Activated CD4-positive, CD25-positive, alpha-beta regulatory T cell (primary cell): ENCODE measurements at places on chromosomes 1 and 21.

DNA sequence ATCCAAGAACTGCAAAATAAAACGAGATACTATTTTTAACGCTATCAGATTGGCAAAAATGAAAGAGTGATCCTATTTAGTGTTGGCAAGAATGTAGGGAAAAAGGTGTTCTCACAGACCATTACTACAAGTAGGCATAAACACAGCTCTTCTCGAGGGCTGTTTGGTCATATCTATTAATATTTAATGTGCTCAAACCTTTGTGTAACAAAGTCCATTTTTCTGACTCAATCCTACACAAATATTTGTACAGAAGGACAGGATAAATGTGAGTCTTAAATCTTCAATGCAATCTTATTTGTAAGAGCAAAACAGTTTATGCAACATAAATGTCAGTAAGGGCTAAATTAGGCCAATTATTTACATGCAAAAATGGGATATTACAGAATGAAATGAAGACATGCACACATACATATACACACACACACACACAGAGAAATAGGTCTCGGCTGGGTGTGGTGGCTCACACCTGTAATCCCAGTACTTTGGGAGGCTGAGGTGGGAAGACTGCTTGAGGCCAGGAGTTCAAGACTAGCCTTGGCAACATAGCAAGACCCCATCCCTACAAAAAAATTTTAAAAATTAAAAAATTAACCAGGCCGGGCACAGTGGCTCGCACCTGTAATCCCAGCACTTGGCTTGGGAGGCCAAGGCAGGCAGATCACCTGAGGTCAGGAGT lies 17.7 kb downstream of the DHCR24 start:
- no peak for DNase-seq

- DNase-seq, result no peak
Measured at GRCh38 chr1:220135755-220136154, 41.8 kb downstream of the IARS2 start.

- no peak for DNase-seq
Measured at GRCh38 chr1:227559499-227559898, 3.9 kb upstream of the ZNF678 start.

- DNase-seq, result no peak
Measured at GRCh38 chr1:40897513-40897912, 35.4 kb upstream of the CITED4 start.

DNA sequence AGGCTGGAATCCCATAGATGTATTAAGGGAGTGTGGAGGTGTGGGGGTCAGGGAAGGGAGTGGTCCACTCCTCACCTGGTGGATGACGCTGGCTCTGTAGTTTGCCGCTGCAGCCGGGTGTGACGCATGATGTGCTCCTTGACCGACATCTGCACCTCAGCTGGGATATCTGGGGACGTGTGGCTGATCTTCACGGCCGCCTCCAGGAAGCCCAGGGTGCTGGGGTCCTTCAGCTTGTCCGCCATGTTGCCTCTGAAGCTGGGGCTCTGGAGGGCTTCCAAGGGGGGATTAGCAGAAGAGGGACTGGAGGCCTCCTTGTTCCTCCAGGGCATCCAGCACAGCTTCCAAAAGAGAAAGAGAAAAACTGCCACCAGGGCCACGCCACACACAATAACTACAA lies 14.1 kb downstream of the SYT6 start:
- no peak for DNase-seq

- no peak for DNase-seq
Measured at GRCh38 chr1:117631359-117632160, 25.7 kb downstream of the TENT5C start.

GRCh38 chr1:160068225-160068624 lies 1.7 kb downstream of the KCNJ10 start:
- DNase-seq, result no peak

DNA sequence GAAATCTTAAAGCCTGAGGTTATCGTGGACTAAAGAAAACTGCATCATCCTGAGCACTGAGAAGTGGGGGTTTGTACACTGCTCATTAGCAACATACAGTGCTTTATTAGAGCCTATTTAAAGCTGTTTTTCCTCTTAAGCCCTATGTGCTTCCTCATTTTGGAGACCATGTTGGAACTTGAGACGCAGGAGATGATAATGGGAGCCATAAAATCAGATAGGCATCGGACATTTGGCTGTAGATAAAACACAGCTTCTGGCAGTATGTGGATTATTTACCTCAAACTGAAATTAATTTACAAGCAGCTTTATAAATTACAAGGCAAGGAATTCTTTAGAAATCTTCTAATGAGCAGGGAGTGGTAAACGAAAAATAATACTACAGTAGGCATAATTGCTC lies 147.7 kb upstream of the IVNS1ABP start:
- DNase-seq, result no peak

DNA sequence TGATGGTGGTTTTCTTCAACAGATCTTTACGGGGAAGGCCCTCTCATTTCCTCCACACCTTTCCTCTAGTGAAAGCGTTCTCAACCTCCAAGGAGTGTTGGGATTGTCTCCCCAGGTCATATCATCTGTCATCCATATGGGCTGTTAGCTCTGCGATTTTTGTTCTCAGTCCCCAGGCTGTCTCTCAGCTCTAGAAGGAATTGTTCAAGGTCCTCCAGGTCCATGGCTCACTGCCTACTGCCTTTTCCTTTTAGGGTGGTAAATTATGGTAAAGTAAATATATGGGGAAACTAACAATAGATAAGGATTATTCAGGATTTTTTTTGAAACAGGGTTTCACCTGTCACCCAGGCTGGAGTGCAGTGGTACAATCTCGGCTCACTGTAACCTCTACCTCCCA lies 37.6 kb downstream of the ELF3 start:
- DNase-seq, result no peak

GRCh38 chr1:39876144-39876543 lies 7.2 kb downstream of the TRIT1 start:
- DNase-seq, result no peak

DNA sequence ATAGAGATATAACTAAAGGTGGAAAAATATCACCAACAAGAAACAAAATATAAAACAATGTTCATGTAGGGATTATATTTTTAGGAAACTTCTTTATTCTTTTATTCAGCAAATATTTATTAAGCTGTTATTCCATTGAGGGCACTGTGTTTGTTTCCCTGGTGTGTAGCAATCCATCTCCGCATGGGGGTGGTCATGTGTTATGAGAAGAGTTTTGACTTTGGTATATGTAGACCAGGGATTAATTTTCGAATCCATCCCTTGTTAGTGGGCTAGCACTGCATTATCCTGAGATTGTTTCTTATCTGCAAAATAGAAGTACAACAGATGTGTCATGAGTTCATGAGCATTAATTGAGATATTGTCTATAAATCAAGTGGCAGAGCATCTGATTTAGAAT lies 190.2 kb upstream of the LRRC7 start:
- DNase-seq, result no peak

- no peak for DNase-seq
Measured at GRCh38 chr1:81412954-81413353, 387.8 kb upstream of the ADGRL2 start.

DNA sequence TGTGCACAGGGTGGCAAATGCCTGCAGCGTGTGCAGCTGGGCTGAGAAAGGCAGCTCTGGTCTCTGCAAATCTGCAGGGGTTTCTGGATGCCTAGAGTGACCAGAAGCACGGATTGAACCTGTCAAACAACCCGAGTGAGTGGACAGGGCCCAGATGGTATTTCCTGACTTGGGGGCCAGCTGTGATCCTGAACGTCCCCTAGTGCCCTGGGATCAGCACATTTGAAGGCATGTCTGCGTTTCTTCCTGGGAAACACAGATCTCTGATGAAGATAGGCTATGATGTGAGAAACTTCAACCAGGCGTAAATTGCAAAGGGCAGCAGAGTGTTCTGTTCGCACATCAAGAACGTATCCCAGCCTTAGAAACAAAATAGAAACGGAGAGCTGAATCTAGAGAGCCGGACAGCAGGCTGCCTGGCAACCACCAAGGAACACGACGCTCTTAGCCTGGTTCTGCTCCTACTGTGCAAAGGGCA lies 163.1 kb downstream of the KCNJ6 start:
- DNase-seq, result no peak

- no peak for DNase-seq
Measured at GRCh38 chr1:236336084-236336483, 54.3 kb upstream of the ERO1B start.

DNA sequence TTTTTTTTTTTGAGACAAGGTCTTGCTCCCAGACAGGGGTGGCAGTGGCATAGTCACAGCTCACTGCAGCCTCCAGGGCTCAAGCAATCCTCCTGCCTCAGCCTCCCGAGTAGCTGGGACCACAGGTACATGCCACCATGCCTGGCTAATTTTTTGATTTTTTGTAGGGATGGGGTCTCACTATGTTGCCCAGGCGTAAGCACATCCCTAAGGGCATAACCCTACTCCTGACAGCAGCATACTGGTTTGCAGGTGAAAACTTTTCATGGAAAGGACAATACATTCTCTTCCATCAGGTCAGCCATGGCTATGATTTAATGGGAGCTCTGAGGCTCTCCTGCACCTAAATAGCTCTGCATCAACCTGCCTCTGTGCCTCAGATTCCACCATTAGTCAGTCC lies 29.4 kb downstream of the UBIAD1 start:
- no peak for DNase-seq

GRCh38 chr1:231929311-231929710 lies 302.7 kb downstream of the DISC1 start:
- DNase-seq, result no peak

- DNase-seq, result no peak
Measured at GRCh38 chr1:56185493-56185892, 393.9 kb downstream of the PLPP3 start.

GRCh38 chr1:53561503-53562105 lies 102.4 kb downstream of the DMRTB1 start:
- no peak for DNase-seq

DNA sequence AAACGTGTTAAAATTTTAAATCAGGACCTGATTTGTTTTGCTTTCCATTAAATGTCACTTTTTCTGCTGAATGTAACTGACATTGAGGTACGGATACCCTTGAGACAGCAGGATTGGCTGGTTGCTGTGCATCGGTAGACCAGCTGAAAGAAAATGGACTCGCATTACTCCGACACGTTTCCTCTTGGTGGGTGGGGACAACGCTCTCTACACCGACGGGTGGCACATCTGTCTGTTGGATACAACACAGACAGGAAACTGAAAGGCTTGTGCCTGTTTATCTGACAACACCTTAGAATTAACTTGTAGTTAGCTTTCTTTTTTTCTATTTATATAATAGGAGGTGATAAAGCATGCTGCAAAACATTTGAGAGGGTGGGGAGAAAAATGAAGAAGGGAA lies 19.4 kb downstream of the PRPF38A start:
- DNase-seq, result peak; percentile 40

DNA sequence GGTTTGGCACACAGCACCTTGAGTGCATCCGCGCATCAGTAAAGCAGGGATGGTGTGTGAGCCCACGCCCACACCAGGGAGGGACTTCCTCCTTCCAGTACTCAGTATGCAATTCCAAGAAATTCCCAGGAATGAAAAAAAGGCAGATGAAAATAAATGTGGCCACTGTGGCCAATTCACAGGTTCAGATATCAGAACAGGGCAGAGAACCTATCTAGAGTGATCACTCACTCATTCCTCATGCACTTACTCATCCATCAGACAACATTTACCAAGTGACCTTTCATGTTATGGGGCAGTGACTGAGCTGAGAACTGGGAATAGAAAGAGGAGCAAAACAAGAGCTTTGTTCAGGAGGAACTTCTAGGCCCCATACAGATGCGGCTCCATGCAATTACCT lies 113.7 kb downstream of the ZSCAN20 start:
- DNase-seq, result no peak

- DNase-seq, result no peak
Measured at GRCh38 chr1:53400761-53401674, 58.2 kb upstream of the DMRTB1 start.

DNA sequence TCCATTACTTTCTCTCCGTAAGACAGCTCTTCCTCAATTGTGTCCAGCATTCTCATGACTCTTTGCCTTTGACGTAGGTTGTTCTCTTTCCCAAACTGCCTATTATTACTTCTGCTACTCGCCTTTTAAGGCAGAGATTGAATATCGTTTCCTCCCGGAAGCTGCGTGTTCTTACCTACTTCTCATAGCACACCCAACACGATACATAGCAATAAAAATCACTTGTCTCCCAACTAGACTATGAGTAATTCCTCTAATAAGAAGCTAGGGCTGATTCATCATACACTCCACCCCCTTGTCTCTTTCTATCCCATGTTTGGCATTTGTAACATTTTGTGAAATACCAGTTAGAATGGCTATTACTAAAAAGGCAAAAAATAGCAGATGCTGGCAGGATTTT lies 55.8 kb upstream of the SGIP1 start:
- DNase-seq, result no peak

GRCh38 chr1:215487466-215487865 lies 79.6 kb upstream of the KCTD3 start:
- no peak for DNase-seq

DNA sequence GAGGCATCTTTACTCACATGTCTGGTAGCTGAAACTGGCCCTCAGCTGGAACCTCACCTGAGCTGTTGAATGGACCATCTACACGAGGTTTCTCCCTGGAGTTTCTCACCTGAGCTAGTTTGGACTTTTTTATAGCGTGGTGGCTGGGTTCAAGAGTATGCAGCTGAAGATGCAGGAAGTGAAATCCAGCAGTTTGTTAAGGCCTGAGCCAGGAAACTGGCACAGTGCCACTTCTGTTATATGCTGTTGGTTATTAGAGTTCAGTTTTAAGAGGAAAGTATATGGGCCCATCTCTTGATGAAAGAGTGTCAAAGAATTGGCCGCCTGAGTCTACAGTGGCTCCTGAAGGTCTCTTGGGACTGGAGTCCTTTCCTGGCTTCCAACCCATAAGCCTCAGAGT lies 35.6 kb downstream of the STUM start:
- no peak for DNase-seq

DNA sequence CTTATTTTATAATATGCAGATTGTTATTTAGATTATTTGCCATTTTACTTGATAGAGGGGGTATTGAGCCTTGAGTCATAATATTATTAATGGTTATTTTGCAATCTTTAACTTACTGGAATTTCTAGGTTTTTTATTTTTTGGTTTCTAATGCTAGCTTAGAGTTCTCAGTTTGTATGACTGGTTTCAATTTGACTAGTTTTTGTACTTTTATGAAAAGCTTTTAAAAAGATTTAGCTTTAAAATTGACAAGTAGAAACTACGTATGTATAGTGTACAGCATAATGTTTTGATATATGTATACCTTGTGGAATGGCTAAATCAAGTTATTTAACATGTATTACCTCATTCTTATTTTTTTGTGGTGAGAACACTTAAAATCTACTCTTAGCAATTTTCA lies 41.5 kb downstream of the CEP350 start:
- no peak for DNase-seq
